Articular chondrocyte of knee joint (primary cell): ENCODE measurements at places on chromosomes 7 and 10. TPM values are rescaled to one million over a fixed set of nuclear protein-coding genes. Genes with fewer than 3 reads are reported as not detected.

FAM237B gene
- total RNA-seq, result not detected in 2 replicates

POMZP3 gene
- total RNA-seq, result 8.2 and 9.3 TPM in 2 replicates

SLC29A3 gene
- 3.1 and 4.2 TPM in 2 replicates for total RNA-seq

ARL5B gene
- total RNA-seq, result 20.1 and 25.4 TPM in 2 replicates

HOGA1 gene
- 5.0 and 6.5 TPM in 2 replicates for total RNA-seq

CH25H gene
- total RNA-seq, result 2.1 and 4.8 TPM in 2 replicates

SPDYE5 gene
- total RNA-seq, result 0.11 and 0.13 TPM in 2 replicates

ARHGEF35 gene
- 5.3 and 7.1 TPM in 2 replicates for total RNA-seq

ZNF777 gene
- total RNA-seq, result 7.4 and 8.0 TPM in 2 replicates

ARMS2 gene
- not detected in 2 replicates for total RNA-seq

TBATA gene
- not detected in 2 replicates for total RNA-seq

PNLIPRP3 gene
- not detected in 2 replicates for total RNA-seq

OPALIN gene
- total RNA-seq, result not detected in 2 replicates

ITPRID1 gene
- not detected in 2 replicates for total RNA-seq

GPR85 gene
- total RNA-seq, result 0.54 and 0.65 TPM in 2 replicates

TSPAN15 gene
- 0.13 and 0.32 TPM in 2 replicates for total RNA-seq

STEAP4 gene
- total RNA-seq, result 87.4 and 270 TPM in 2 replicates

GARIN1A gene
- total RNA-seq, result 2.2 and 2.7 TPM in 2 replicates

ELOVL3 gene
- 0.65 TPM in 2 replicates for total RNA-seq

VSTM4 gene
- total RNA-seq, result 17.8 and 20.1 TPM in 2 replicates

EN2 gene
- total RNA-seq, result not detected in 2 replicates

STEAP2 gene
- 24.8 and 26.7 TPM in 2 replicates for total RNA-seq

ANK3 gene
- total RNA-seq, result 9.5 and 11.1 TPM in 2 replicates

ZNF273 gene
- 5.0 and 6.7 TPM in 2 replicates for total RNA-seq

P4HA1 gene
- 437 and 474 TPM in 2 replicates for total RNA-seq

ITGB8 gene
- total RNA-seq, result 41.0 and 41.8 TPM in 2 replicates

OR6B1 gene
- total RNA-seq, result not detected in 2 replicates

ANKRD2 gene
- total RNA-seq, result 0.86 and 1.0 TPM in 2 replicates

HYAL4 gene
- total RNA-seq, result not detected in 2 replicates

GDF2 gene
- not detected in 2 replicates for total RNA-seq

SFTPA1 gene
- total RNA-seq, result not detected in 2 replicates

AKR1C4 gene
- total RNA-seq, result not detected in 2 replicates

LRIT1 gene
- total RNA-seq, result not detected in 2 replicates

ADCYAP1R1 gene
- total RNA-seq, result not detected in 2 replicates

DRGX gene
- total RNA-seq, result not detected in 2 replicates

ATP6V0A4 gene
- total RNA-seq, result 0.22 TPM in 1 of 2 replicates, not detected in the other

SAMD9L gene
- total RNA-seq, result 30.7 and 48.0 TPM in 2 replicates

TFR2 gene
- 0.65 TPM in 2 replicates for total RNA-seq

PDSS1 gene
- 4.2 and 5.2 TPM in 2 replicates for total RNA-seq

ASZ1 gene
- total RNA-seq, result not detected in 2 replicates

HMX3 gene
- 0.11 TPM in 1 of 2 replicates, not detected in the other for total RNA-seq

C10orf143 gene
- 2.5 and 2.7 TPM in 2 replicates for total RNA-seq

CFTR gene
- not detected in 2 replicates for total RNA-seq

GPC2 gene
- 0.52 and 0.76 TPM in 2 replicates for total RNA-seq

MEOX2 gene
- total RNA-seq, result 9.0 and 15.0 TPM in 2 replicates

CALML3 gene
- total RNA-seq, result not detected in 2 replicates

MYOF gene
- 400 and 478 TPM in 2 replicates for total RNA-seq

ARID5B gene
- 336 and 364 TPM in 2 replicates for total RNA-seq
